Activated effector memory CD4-positive, alpha-beta T cell treated with Interleukin-2 at 50 U/mL for 16 hours (primary cell): ENCODE measurements at places on chromosomes 16 and 17.

DNA sequence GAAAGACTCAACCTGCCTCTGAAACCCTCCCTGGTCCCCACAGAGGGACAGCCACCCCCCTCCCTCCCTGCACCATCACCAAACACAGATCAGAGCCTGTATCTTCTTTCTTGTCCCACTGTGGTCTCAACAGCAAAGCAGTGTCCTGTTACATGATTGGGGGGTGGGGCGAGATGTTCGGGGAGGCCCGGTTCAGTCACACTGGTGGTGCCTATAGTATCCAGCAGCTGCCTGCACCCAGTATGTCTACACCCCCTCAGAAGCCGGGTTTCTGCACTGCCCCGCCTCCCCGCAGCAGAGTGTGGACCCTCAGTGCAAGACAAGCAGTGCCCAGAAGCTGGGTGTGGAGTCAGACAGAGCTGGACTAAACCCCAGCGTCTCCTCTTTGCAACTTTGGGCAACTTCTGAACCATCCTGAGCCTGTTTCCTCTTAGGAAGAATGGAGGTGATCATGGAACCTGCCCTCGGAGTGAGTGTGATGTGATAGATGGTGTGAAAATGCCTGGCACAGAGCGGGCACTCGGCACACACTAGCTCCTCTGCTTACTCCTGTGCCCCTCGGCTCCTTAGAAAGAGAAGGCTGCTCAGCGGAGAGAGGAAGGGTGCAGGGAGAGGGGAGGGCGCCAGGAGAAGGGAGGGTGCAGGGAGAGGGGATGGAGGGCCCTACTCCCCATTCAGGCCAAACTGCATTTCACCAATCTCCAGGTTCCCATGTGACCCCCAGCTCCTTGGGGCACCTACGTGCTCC is 84.0 kb upstream of the TNRC6C start:
- no peak for DNase-seq

DNA sequence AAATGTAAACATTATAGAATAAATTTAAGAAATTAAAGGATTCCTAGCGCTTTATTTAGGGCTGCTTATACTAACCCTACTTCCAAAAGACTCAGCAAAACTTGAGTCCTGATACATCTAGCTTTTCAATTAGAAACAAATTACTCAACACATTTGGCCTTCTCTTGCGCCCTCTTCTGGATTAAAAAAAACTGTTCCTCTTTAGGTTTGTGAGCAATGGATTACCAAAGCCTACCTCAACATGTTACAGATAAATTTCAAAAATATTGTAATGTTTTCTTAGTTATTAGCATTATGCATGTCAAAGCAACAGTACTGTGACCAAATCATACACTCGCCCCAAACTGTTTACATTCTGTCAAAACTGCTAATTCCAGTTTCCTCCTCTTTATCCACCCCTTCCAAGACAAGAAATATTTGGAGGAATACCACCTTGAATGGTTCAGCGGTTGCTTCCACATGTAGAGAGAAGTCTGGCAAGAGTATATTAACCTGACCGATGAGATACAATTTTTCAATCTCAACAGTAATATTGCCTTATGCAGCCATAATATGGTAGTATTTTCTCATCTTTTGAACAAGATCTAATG is 2.7 kb downstream of the NUFIP2 start:
- no peak for DNase-seq

GRCh38 chr17:79987187-79987934 is 48.3 kb downstream of the TBC1D16 start:
- DNase-seq, result no peak

GRCh38 chr16:80719573-80719972 is 84.8 kb downstream of the CDYL2 start:
- no peak for DNase-seq

DNA sequence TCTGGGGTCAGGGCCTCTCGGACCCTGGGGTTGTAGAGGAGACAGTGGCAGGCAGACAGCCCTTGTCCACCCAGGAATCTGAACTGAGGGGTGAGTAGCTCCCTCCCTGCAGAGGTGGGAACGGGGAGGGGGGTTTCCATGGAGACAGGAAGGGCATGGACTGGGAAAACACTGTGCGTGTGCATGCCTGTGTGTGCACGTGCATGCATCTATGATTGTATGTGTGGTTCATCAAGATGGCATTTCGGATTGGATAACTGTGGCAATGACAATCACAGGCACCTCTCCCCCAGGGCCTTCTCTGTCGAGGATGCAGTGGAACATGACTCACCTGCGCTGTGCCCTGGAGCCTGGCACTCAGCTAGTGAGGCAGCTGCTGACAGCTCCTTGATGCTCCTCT is 6.1 kb upstream of the CD300C start:
- no peak for DNase-seq

GRCh38 chr17:47956791-47957590 is 692 bp downstream of the PRR15L start:
- no peak for DNase-seq
